PC-3 (cell line): ENCODE measurements at places on chromosomes 12 and 14. TPM values are rescaled to one million over a fixed set of nuclear protein-coding genes. Genes with fewer than 3 reads are reported as not detected.

The PRR4 gene
- total RNA-seq, result 3.5 and 9.3 TPM in 2 replicates

The FAIM2 gene
- total RNA-seq, result 0.18 TPM in 1 of 2 replicates, not detected in the other

The PLBD1 gene
- 0.87 and 1.5 TPM in 2 replicates for total RNA-seq

The OR4Q2 gene
- total RNA-seq, result not detected in 2 replicates

The GDF11 gene
- 7.1 and 17.4 TPM in 2 replicates for total RNA-seq

The SLC4A8 gene
- total RNA-seq, result 3.3 and 4.2 TPM in 2 replicates

The MGAT4C gene
- not detected in 2 replicates for total RNA-seq

The SPIC gene
- not detected in 2 replicates for total RNA-seq

The PLEKHH1 gene
- 6.2 and 11.1 TPM in 2 replicates for total RNA-seq

The ACOT6 gene
- total RNA-seq, result not detected in 2 replicates

The POP5 gene
- 83.8 and 89.8 TPM in 2 replicates for total RNA-seq

The RERG gene
- not detected in 2 replicates for total RNA-seq

The TSPAN31 gene
- 18.9 and 20.3 TPM in 2 replicates for total RNA-seq

The ZC2HC1C gene
- 3.4 and 9.5 TPM in 2 replicates for total RNA-seq

The TMEM63C gene
- total RNA-seq, result 4.0 and 5.4 TPM in 2 replicates

The FLRT2 gene
- 0.07 TPM in 1 of 2 replicates, not detected in the other for total RNA-seq

The TSPAN8 gene
- 1.3 TPM in 1 of 2 replicates, not detected in the other for total RNA-seq

The DIP2B gene
- 36.3 and 39.6 TPM in 2 replicates for total RNA-seq

The RPGRIP1 gene
- 0.33 TPM in 1 of 2 replicates, not detected in the other for total RNA-seq

The LALBA gene
- not detected in 2 replicates for total RNA-seq

The DLST gene
- total RNA-seq, result 56.9 and 61.1 TPM in 2 replicates

The C12orf50 gene
- not detected in 2 replicates for total RNA-seq

The TGM1 gene
- 2.6 and 3.2 TPM in 2 replicates for total RNA-seq

The SMCO3 gene
- total RNA-seq, result not detected in 2 replicates

The GPR162 gene
- total RNA-seq, result not detected in 2 replicates

The LRRC43 gene
- total RNA-seq, result 0.66 TPM in 1 of 2 replicates, not detected in the other

The PMEL gene
- 0.35 and 2.0 TPM in 2 replicates for total RNA-seq
